ENCODE measurements at places on chromosomes 1 and 21.

GRCh38 chr1:74504933-74505512 is 7.4 kb downstream of the LRRC53 start:
- DNase-seq = no peak

DNA sequence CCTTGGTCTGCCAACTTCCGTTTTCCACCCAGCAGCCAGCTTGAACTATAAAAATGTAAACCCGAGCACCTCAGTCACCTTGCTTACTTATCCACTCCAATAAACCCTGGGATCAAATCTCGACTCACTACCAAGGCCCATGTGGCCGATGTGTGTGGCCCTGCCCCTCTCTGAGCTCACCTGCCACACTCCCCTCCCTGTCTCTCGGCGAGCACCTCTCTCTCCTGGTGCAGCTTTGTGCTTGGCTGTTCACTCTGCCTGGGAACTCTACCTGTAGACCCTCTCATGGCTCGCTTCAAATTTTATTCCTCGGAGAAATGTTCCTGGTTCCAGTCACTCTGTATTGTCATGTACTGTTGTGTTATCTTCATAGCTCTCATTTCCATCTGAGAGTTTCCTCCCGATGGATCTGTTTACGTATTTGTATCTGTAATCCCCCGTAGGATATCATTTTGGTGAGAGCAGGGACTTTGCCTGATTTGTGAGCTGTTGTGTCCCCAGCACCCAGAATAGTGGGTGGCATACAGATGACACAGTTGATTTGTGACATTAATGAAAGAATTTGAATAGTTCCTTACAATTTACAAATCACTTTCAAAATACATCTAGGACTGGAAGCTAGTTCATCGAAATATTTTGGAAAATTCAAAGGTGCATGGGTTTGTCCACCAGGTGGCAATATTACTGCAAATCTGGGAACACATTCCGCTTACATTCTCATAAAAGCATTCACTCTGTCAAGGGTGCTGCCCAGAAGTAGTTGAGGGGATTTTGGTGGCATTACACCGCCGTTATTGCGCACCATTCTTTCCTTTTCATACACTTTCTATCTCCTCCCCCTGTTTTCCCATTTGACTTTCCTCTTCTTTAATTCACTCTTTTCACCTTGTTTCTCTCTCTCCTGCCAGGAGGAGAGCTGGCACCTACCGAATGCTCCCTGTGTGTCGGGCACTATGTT is 95.3 kb downstream of the ABCA4 start:
- DNase-seq = no peak

GRCh38 chr1:75092141-75092540 is 42.0 kb upstream of the LHX8 start:
- DNase-seq = no peak

DNA sequence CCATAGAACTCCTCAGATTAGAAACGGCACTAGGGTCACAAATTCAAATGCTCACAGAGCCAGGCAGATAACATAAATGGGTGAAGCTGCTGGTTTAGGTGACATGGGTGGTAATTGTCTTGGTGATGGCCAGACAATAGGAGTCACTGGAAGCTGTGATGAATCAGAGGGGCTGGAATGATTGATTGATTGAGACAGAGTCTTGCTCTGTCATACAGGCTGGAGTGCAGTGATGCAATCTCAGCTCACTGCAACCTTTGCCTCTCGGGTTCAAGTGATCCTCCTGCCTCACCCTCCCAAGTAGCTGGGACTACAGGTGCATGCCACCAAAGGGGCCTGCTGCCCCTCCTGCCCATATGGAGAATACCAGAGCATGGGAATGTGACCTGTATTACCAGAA is 63.0 kb downstream of the HIVEP3 start:
- no peak for DNase-seq

- no peak for DNase-seq
Observed at GRCh38 chr1:226520640-226521355, 27.8 kb upstream of the STUM start.

DNA sequence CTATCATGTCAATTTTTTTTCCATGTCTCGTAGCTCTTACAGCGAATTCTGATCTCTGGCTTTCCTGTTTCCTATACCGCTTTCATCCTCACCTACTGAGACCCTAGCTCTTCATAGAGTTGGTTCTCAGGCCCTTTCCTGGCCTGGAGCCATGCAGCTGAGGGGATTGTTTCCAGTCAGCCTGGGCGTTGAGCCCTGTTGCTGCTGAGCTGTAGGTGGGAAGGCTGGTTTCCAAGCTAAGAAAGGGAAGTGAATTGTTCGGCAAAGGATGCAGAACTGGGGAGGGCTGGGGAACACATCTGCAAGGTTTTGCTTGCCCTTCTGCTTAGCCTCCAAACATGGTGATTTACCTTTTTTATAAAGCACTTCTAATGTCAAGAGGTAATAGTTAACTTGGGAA is 41.5 kb downstream of the SPATA46 start:
- DNase-seq = no peak

DNA sequence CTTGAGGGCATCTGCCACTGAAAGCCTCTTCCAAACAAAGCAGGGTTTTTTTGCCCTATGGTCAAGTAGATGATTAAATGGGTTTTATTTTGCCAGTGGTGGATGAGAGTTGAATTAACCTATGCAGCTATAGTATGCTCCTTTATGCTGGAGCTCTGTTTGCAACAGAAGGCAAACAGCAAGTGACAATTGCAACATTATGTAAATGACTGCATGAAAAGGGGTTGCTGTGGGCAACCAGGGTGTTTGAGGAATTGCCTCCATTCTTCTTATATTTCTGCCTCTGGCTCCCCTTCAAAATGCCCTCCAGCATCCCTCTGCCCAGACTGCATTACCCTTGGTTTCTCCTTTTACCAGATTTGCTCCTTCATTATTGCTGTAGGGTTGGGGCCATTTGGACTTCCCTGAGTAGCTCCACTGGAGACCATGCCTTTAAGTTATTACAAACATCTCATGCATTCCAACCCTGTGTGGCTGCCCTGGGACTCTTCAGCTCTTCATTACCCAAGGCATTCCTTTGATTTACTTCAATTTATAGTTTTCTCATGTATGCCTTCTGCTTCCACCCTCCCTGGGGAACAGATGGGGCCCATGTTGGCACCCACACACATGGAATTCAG is 398.4 kb downstream of the PRDM2 start:
- DNase-seq = no peak

GRCh38 chr1:187680823-187681222 is 852.1 kb downstream of the PLA2G4A start:
- DNase-seq = no peak

GRCh38 chr1:201955729-201956143 is 433 bp downstream of the TIMM17A start:
- DNase-seq = no peak

DNA sequence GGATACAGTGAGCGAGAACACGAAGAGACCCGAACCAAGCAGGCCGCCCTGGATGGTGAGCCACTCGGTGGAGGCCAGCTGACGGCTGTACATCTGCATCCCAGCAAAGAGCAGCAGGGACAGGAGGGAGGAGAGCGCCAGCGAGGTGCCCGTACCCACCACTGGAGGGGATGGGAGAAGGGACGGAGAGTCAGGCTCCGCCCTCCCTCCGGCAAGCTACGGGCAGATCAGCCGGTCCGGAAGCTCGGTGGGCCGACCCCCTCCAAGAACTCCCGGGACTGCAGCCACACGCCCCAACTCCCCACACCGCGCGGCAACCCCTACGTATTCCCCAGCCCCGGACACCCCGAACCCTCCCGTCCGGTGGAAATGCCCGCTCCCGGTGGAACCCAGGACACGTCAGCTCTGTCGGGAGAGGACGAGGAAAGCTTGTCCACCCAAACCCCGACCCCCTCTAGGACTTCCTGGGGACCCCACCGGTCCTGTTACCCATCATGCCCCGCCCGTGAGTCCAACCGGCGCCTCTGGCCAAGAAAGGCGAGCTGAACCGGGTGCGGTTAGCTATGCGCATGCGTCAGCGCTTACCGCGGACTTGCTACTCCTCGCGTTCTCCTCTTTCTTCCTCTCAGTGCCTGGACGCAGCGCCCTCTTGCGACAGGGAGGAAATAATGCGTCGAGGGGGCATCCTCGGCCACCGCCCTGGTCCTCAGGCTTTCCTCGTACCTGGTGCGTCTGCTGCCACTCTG is at the start of gene KRTCAP2:
KRTCAP2 (minus strand) TSS at position 573 of the 746 bp plus-strand sequence; CDS start at position 493, 80 bp downstream.
- peak; percentile 97 for DNase-seq

- no peak for DNase-seq
Observed at GRCh38 chr1:27225621-27226020, 8.8 kb upstream of the WDTC1 start.

DNA sequence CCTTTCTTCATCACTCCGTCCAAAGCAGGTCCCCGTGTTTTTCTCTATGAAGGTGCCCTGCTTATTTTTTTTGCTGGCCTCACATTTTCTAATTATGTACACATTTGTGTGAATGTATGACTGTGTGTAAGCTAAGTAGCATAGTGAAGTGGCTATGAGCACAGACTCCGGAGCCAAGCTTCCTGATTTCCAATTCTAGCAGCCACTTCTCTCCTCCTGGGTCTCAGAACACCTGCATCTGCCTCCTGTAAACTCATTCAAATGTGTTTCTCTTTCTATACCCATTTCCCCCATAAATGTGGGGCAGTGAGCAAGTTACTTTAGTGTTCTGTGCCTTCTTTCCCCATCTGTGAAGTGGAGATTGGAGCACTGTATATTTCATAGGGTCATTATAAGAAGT is 2.1 kb downstream of the SLAMF6 start:
- no peak for DNase-seq

DNA sequence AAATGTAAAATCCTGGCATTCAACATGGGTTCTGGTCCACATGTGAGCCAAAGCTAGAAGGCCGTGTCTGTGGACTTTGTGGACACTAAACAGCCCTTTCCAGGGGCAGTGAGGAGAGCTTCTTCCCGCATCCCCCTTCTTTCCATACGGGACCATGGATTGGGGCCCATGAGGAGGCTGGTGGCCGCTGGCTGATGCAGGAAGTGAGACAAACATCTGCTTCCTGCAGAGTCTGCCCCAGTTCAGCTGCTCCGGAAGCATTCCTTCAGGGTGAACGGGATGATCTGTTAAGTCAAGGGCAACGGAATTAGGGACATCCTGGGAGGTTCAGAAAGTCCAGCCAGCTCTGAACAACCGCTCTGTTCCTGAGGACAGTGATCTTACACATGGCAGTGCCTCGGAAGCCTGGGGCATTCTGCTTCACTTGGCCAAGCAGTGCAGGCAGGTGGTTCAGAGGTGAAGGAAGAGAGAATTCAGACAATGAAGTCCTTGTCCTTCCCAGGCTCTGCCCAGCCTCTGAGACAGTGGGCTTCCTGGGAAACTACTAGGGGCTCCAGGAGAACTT is 1.5 kb downstream of the CA6 start:
- no peak for DNase-seq

DNA sequence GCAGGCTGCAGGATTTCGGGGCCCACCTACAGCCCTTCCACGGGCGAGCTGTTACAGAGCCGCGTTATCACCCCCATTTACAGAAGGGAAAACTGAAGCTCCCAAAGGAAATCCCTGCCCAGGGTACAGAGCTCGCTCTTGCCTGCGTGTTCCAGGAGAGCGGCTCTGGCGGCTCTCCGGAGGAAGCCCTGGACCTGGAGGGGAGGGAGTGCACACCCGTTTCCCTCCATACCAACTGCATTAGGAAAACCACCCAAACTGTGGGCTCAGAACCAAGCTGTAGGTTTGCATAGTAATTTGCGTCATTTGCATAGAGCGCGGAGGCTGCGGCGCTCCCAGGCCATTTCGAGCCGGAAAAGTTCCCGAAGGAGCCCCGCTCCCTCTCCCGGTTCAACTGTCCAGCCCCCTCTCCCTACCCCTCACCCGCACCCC is 24.7 kb upstream of the ADGRB2 start:
- DNase-seq = no peak

DNA sequence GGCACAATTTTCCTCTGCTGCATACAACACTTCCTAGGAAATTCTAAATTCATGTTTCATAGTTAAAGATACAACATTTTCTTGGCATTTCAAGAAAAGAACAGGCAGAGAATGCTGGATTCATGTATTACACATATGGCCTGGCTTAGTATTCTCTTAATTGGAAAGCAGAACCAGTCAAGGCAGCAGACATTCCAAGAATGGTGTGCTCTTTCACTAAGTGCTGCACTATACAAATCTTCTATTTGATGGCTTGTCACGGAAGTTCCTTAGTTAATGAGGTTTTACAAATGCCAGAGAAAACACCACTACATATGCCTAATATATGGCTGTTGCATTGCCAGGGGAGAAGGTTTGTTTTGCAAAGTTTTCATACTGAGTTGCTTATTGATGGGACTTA is 80.8 kb upstream of the DYNLT5 start:
- no peak for DNase-seq

- peak; percentile 58 for DNase-seq
Observed at GRCh38 chr1:25106976-25107642, 125.2 kb downstream of the SYF2 start.
